ENCODE measurements at places on chromosomes 7 and 10.

DNA sequence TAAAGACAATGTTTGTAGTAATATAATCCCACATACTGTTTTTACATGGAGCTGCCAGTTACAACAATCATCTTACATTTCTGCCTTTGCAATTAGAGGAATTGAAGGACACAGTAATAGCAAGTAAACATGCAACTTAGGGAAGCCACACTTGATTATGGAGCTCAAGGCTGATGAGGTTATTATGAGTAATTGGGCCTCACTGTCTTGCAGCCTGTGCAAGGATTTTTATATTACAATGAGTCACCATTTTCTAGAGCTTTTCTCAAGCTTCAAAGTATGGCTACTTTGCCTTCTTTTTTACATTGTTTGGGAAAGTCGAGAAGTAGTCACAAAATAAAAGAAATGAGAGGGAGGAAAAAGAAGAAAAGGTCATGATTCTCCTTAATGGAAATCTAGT, 226.4 kb downstream of the KIAA1217 start:
- no peak for DNase-seq

DNA sequence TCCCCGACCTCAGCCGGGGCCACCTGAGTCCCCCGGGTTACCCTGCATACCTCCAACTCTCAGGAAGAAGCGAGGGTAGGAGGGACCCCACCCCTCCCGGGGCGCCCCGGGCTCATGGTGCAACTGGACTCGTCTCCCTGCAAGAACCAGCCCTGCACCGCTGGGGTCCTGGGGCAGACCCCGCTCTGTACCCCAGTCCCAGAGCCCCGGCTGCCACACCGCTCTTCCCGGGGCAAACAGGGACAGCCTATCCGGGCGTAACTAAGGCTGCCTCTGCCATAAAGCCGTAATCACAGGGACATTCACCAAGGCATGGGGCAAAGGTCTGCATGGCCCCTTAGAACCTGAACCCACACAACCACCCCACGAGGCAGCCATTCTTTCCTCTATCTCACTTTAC, 6.7 kb upstream of the MAFK start:
- no peak for DNase-seq

DNA sequence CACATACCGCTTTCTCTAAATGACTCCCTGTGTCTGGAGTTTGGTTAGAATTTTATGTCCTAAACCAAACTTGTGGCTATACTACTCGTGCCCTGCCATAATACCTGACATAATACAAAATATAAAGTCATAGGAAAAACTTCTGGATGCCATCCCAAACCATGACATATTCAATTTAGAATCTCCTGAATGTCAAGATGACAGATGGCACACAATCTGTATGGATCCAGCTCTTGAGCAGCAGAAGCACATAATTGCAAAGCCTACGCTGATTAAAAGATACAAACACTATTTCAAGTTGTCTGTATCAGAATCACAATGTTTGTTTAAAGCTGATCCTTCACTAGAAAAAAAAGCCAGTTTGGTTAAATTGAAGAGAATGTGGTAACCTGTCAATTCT, 22.4 kb upstream of the CDC14C start:
- no peak for DNase-seq

- DNase-seq: no peak
Observed at GRCh38 chr7:30923774-30924413, 12.2 kb downstream of the AQP1 start.

- no peak for DNase-seq
Observed at GRCh38 chr7:128731184-128731583, 8.0 kb upstream of the CALU start.

GRCh38 chr7:113606325-113606724, 312.5 kb downstream of the PPP1R3A start:
- peak; percentile 17 for DNase-seq

GRCh38 chr7:25982684-25983083, 169.3 kb upstream of the NFE2L3 start:
- no peak for DNase-seq

DNA sequence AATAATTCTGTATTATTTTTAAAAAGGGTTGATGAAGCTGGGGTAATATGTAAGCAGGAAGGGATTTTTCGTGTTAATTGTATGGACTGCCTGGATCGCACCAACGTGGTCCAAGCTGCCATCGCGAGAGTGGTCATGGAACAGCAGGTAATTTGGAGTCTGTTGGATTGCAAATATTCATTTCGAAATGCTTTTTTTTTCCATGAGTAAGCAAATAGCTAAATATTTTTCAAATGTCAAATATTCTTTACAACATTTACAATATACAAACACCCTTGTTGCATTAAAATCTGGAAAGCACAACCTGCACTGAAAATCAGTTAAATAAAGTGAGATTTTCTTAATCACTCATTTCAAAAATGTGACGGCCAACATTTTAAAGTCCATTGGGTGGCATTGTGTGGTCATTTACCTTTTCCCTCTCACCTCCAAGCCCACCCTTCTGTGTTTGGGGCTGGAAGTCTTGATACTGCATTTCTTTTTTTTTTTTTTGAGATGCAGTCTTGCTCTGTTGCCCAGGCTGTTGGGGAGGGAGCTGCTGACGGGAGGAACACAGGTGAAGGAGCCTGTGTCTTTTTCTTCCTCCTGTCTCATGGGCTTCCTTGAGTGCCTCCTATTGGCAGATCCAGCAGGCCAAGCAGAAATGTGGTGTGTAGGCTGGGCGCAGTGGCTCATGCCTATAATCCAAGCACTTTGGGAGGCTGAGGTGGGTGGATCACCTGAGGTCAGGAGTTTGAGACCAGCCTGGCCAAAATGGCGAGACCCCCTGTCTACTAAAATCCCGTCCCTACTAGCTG, 66.1 kb downstream of the MCMBP start:
- DNase-seq: no peak

- DNase-seq: no peak
Observed at GRCh38 chr10:47326927-47327330, 4.7 kb downstream of the GDF2 start.

GRCh38 chr7:12490107-12490688, 80.3 kb upstream of the SCIN start:
- DNase-seq: peak; percentile 41

GRCh38 chr7:36070230-36070629, 82.8 kb upstream of the EEPD1 start:
- no peak for DNase-seq

DNA sequence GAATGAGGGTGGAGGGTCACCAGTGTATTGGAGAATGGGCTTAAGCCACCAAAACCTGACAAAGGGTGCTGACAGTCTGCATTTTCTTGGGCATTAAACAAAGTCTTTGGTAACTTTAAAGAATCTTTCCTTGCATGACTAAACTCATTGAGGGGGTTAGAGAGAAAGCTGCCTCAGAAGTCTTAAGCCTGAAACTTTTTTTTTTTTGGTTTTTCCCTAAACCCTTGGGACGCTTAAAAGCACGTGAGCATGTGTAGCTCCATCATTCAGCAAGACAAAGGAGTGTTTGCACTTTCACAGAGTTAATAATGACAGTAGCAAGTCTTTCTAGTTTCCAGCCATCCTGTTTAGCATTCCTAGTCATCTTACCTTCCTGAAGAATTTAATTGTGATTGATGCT, 110.7 kb downstream of the LRMDA start:
- no peak for DNase-seq

DNA sequence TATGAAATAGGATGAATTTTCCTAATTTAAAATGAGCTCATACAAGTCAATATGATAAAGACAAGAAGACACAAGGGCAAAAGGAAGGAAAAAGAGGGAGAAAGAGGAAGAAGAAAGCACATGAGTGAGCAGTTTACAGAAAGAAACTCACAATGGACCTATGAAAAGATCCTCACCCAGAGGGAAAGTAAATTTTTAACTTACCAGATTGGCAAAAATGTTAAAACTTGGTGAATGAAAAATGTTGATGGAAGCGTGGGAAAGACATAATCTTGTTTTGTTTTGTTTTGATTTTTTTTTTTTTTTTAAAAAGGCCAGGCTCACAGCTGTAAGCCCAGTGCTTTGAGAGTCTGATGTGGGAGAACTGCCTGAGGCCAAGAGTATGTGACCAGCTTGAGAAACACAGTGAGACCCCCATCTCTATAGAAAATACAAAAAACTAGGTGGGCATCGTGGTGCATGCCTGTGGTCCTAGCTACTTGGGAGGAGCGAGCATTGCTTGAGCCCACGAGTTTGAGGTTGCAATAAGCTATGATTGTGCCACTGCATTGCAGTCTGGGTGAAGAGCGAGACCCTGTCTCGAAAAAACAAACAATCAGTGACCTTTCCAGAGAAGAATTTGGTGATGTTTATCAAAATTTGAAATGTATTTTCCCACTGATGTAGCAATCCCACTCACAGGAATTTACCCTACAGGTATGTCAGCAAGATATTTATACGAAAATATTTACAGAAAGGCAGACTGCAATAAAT, 152.9 kb upstream of the ASAH2 start:
- DNase-seq: no peak

DNA sequence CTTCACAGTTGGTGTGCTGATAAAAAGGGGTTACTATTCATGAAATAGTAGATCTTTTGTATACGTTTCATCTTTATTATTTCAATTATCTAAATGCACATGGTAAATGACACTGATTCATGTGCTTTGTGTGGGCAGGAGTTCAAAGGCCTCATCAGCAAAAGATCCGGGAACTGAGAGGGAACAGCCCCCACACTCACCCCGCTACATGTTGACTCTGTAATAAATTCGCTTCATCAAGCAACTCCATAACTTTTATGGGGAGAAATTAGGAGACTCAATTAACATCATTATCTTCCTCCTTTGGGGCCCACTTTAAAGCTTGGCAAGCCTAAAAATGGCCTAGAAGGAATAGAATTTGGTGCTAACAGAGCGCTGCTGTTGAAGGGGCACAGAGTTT, 250.7 kb upstream of the BMPER start:
- DNase-seq: no peak
